ENCODE measurements at places on chromosomes 3 and 15. TPM values are rescaled to one million over a fixed set of nuclear protein-coding genes. Genes with fewer than 3 reads are reported as not detected.

TNFSF10 gene
- 118 TPM for total RNA-seq

DNA sequence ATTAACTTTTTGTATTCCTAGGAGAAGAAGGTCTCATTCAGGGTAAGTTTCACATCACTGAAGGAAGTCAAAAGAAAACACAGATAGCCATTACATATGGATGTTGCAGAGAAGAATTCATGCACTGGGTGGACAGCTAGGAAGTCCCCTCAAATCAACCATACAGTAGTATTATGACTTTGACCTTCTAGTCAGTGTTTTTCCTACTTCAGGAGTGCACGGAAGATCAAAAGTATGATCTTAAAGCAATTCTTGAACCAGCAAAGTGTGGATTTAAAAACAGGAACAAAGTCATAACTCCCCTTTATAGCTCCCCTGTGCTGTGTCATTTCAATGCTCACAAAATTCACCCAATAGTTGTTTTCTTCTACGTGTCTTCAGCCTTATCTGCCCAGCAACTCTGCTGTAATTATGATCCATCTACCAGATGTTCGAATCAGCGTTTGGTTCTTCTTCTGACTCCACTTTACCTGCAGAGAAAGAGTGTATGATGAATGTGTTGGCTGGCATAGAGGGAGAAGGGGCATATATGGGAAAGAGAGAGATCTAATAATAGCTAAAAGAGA lies 118.1 kb upstream of the MEIS2 start:
- DNase-seq, result no peak

MYZAP gene
- 0.18 TPM for total RNA-seq

C3orf52 gene
- total RNA-seq, result 2.6 TPM

UROC1 gene
- not detected for total RNA-seq

TGM5 gene
- 0.28 TPM for total RNA-seq

DNA sequence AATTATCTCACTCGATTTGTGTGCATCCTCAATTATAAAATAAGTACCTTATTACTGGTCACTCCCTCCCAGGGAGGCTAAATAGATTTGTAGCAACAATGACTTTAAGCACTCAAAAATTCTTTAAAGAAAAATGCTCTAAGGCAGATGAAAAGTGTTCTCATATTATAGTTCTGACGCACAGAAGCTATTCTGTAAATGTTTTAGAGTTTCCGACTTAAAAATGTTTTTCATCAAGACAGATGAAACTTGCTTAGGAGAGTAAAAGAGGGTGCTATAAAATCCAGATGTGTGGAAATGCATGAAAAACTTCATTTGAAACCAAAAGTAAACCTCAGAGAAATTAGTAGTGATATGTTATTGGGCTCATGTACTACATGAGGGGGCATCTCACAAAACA lies 398.4 kb upstream of the KCNMB2 start:
- DNase-seq, result no peak

COL8A1 gene
- 0.13 TPM for total RNA-seq

All from activated CD4-positive, alpha-beta memory T cell treated with anti-CD3 and anti-CD28 coated beads, Interleukin-2, amount 10 ng/mL, durations not matched to agents 7 days and 5 days (primary cell).